Renal pelvis (tissue), 12 donors: ENCODE measurements at places on chromosomes 6 and 20. TPM values are rescaled to one million over a fixed set of nuclear protein-coding genes. Genes with fewer than 3 reads are reported as not detected.

GRCh38 chr6:132400883-132401617 lies at the start of gene MOXD1:
Gene MOXD1 (minus strand): TSS chr6:132401475. CDS start chr6:132401426, 49 bp downstream.
- peak; percentile 61 for DNase-seq

GRCh38 chr6:98980819-98981218 lies 33.1 kb upstream of the FBXL4 start:
- DNase-seq, result no peak

DNA sequence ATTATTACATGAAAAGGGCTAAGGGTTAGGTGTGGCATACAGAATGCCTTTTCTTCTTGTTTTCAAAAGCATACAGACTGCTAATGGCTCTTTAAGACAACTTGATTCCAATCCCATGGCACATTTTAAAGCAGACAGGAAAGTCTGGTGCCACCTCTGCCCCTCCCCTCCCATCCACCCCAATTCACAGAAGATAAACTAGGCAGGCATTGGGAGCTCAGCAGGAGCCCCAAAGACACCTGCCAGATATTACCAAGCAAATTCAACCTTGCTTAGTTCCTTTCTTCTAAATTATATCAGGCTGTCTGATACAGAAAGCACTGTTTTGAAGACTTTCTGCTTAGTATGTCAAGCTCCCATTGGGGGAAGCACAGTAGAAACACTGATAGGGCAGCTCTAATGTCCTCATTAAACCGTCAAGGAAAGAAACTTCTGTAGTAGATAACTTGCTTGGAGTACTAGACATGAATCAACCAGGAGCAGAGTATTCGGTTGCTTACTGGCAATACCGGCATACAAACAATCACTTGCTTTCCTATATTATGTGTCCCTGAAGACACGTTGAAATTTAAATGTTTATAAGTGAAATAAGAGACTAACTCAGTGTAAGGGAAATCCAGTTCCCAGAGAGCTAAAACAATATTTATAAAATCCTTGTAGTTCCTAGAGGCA lies 13.0 kb downstream of the SESN1 start:
- DNase-seq, result no peak

GRCh38 chr6:33425668-33426577 lies 6.1 kb downstream of the SYNGAP1 start:
- DNase-seq, result peak; percentile 82

LRRC73 gene
- 1.2 TPM for polyA plus RNA-seq

ADGRB3 gene
- 3.2 TPM for polyA plus RNA-seq

ULBP3 gene
- 10.8 TPM for polyA plus RNA-seq
